Inflammatory macrophage treated with lipopolysaccharide for 4 hours (primary cell): ENCODE measurements at places on chromosomes 3 and 15.
A peak's percentile ranks its signal among the peaks of the same experiment; 100 is the strongest.

GRCh38 chr3:71579326-71579934 lies 4.1 kb downstream of the FOXP1 start:
- DNase-seq, result no peak

DNA sequence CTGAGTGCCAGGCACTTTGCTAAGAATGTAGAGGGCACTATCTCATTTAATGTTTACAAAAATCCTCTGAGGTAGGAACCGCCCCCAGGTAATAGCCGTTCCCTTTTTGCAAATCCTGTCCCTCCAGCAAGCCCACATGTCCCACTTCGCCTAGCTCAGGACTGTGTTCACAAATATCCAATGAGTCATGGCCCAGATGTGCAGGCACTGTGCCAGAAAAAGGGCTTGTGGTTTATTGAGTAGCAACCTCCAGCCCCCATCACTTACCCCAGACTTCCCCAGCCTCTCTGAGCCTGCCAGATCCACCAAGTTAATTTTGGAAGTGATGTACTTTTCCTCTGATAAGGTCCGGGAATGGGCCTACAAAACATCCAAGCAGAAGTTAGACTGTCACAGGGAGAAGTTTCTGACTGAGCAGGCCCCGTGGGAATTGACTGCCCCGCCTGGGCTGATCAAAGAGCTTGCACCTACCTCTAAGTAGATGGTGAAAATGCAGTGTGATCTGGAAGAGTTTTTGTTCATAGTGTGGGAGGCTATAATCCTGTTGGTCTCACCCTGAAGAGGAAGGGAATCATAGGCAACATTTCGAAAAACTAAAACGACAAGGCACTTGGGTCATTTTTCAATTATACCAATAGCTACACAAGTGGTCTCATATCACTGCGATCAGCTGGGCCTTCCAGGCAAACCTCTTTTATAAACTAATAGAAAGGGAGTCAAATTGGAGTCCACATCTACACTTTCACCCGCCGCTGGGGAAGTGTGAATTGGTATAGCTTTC lies 15.7 kb downstream of the KIF9 start:
- DNase-seq, result peak; percentile 59

DNA sequence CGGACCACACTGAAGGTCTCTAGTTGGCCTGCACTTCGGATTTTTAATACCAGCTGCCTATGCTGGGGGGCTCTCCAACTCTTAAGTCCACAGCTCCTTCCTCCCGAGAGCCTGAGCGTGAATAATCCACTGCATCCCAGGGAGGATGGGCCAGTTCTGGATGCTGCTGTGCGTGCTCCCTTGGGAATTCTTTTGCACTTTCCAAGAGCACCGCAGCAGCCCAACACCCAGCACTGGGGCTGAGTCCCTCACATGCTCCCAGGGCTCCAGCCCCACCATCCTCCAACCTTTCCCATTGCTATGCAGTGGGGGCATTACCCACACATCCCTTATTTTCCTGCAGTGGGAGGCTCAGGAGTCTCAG lies 136.4 kb upstream of the IQSEC1 start:
- DNase-seq, result no peak

DNA sequence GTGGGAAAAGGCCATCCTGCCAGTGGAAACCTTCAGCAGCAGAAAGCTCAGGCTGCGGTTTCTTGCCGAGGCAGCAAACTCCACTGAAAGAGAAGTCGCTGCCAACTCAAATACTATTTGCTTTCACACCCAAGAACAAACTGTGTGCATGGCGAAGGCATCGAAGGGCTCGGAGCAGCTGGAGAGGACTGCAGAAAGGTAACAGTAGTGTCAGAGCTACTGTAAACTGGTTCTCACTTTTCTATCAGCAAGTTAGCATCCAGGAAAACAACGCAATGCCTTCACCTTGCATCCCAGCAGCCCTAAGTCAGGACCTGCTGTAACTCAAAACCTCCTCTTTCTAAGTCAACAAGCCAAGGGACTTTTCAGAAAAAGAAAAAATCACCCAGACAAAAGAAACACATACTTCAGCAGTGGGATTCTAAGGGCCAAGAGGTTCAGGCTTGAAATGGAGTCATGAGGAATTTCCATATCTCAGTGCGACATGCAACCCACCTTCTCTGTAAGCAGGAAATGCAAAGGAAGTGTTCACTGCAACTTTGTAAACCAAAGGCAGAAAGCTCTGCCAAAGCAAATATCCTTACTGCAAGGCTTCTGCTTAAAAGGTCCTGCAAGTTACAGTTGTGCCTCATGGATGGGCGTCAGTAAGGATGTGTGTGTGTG lies 193.5 kb downstream of the FOXP1 start:
- peak; percentile 29 for DNase-seq

DNA sequence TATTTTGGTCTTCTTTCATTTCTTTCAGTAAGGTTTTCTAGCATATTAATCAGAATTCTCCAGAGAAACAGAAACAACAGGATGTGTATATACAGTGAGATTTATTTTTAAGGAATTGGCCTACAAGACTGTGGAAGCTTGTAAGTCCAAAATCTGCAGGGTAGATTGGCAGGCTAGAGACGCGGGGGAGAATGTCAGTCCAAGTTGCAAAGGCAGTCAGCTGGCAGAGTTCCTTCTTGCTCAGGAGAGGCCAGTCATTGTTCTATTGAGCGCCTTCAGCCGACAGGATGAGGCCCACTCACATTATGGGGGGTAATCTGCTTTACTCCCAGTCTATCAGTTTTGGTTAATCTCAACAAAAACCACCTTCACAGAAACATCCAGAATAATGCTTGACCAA lies 133.4 kb upstream of the UBE3A start:
- no peak for DNase-seq

GRCh38 chr3:196414469-196414868 lies 17.8 kb downstream of the UBXN7 start:
- peak; percentile 6 for DNase-seq

GRCh38 chr3:140347151-140347550 lies 330.7 kb upstream of the TRIM42 start:
- DNase-seq, result no peak

DNA sequence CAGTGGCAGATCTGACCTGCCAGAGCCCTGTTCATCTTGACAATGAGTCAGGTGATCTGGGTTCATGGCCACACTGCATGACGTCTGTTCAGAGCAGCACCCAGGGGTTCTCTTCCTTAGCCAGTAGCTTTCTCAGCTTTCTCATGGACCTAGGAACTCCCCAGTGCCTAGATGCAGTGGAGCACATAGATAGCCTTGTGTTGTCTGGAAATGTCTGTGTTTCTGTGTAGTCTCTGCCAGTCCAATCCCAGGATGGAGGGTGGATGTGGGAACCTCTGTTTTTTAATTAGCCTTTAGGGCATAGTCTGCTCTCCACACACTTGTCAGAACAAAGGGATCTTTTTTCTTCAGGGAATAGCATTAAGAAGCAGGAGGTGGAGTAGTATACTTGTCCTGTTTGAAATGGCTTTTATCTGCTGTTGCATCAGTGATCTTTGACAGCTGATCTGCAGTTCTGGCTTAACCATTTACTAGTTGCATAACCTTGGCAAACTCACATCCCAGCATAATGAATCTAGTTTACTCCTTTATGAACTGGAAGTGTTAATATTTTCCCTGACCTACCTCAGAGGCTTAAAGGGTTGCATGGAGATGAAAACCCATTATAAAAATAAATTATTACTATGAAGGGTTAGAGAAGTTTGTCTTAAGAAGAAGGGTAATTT lies 16.1 kb upstream of the CACNA1D start:
- DNase-seq, result no peak

GRCh38 chr3:81763001-81763400 lies 1.6 kb upstream of the GBE1 start:
- no peak for DNase-seq

GRCh38 chr3:81198756-81199155 lies 562.7 kb downstream of the GBE1 start:
- DNase-seq, result no peak

DNA sequence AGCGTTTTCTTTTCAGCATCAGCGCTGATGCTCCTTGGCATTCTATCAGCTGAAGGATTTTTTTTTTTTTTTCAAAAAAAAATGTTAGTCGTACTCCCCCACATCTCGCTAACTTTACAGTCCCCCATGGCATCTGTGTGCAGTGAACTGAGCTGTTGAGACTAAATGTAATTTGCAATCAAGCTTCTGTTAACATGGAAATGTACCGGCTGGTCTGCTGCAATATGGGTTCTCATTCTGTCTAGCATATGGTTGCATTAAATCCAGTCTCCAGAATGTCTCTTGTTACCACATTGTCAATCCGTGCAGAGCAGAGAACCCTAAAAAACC lies 32.2 kb upstream of the TPRG1 start:
- DNase-seq, result no peak

GRCh38 chr15:69595009-69595791 lies 142.6 kb downstream of the RPLP1 start:
- DNase-seq, result peak; percentile 50

- no peak for DNase-seq
Observed at GRCh38 chr3:15728766-15729165, 69.0 kb downstream of the ANKRD28 start.

DNA sequence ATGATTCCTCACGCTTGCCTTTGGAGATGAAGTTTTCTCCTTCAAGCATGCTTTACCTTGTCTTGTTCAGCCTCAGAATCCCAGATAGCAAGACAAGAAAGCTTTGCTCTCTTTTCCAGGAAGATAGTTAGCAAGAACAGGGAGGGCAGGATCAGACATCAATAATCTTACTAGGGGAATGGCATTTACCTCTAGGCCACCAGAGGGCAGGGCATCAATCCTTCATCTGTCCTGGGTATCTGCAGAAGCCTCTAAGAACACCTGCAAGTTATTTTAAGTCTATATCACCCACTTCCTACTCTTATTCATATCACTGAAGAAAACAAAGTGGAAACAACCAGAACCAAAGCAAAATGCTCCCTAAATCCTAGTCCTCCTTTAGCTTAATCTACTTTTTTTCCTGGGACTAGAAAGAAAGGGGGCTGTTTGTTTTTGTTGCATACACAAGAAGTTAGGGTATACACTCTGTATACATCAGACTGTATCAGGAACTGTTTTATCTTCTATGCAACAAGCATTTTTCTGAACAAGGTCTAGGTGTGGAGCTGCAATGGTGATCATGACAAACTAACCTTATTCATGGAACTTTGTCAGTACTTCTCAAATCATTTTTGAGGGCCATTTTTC lies 862.5 kb downstream of the CADM2 start:
- no peak for DNase-seq

DNA sequence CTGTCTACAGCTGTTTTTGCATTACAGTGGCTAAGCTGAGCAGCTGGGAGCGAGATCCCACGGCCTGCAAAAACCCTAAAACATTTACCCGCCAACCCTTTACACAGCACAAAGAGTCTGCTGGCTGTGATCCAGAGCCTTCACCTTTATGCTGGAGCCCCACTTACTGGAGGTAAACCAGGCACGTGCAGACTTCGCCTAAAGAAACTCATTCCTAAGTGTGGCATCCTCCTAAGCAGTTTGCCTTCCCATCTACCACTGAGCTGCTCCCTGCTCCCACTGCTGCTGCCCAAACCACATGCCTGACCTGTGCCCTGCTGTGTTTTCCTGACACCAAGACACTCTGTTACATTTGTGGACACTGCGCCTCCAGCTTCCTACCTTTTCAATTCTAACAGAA lies 53.0 kb downstream of the CHSY1 start:
- no peak for DNase-seq

- no peak for DNase-seq
Observed at GRCh38 chr3:56423661-56424099, 44.6 kb downstream of the ERC2 start.

GRCh38 chr3:105614288-105615030 lies 247.8 kb downstream of the ALCAM start:
- DNase-seq, result no peak

DNA sequence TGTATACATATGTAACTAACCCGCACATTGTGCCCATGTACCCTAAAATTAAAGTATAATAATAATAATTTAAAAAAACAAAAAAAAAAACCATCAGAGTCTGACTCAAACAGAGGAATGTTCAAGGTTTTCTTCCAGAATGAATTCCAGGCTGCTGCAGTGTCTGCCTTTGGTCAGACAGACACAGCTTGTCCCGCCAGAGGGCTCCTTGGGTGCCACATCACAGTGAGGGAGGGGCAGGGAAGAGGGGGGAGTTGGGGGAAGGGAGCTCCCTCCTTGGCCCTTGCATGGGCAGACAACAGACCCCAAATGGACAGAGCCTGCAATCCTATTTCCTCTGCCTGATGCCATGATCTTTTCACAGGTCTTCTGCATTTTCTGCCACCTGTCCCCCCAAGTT lies 36.5 kb downstream of the ITGB5 start:
- DNase-seq, result no peak

DNA sequence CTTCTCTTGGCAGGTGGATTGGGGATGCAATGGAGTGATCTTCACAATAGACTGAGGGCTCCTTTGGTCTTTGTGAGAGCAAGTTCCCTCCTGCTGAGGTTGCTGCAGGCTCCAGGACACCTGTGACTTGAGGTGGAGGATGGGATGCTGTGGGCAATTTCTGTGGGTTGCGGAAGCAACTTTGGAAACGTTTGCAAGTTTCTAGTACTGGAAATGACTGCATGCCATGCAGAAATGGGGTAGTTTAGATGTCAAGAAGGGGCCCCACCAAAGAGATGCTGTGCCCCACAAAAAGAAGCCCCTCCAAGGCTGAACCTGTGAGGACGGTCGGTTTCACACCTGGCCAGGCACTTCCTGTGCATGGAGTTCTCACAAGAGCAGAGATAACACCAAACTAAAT lies 80.4 kb upstream of the XCR1 start:
- DNase-seq, result no peak

DNA sequence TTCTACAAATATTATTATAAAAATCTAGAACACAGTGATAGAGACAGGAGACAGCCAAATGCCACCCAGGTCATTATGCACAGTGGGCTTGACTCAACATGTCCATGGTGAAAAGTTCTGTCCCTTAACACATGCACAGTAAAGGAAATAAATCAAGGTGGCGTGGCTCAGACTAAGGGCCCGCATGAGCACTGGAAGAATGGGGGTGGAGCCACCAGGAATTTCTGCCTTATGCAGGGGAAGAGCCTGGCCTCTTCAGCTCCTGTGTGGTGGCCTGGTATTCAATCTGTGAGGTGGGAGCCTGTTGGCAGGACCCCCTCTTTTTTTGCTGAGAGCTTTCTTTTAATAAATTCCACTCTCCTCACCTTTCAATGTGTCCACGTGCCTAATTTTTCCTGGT lies 17.2 kb upstream of the SPG21 start:
- DNase-seq, result no peak

DNA sequence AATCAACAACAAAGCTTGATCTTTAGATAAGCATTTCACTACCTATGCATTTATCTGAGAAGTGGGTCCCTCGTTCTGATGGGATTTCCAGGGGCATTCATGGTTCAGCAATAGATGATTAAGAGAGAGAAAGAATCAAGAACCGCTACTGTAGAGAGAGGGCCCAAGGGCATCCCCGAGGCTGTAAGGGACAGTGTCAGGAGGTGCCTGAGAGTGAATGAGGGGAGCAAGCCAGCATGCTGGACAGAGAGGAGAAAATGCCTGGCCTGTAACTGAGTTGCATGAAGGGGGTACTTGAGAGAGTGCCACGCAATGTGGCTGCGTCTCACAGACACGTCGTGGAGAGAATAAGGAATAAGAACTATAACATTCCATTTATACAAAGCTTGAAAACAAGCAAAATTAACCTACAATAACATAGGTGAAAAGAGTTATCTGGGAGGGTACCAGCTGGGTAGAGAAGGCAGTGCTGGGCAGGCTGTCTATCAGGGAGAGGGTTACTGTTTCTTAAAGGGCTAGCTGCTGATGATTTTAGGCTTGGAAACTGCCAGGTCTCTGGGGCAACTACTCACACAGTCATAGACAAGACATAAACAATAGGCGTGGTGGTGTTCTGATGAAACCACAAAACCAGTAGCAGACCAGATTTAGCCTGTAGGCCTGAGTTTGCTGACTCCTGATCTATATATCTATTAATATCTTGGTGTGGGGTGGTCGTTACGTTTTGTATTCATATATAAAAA lies 374.6 kb upstream of the CFAP20DC start:
- peak; percentile 43 for DNase-seq

GRCh38 chr15:74545776-74546656 lies 5.0 kb downstream of the ARID3B start:
- peak; percentile 98 for DNase-seq
